Right atrium auricular region (tissue), 2 donors: ENCODE measurements at places on chromosomes 1 and 21. TPM values are rescaled to one million over a fixed set of nuclear protein-coding genes. Genes with fewer than 3 reads are reported as not detected.

S100A7 gene
- not detected for total RNA-seq

DNA sequence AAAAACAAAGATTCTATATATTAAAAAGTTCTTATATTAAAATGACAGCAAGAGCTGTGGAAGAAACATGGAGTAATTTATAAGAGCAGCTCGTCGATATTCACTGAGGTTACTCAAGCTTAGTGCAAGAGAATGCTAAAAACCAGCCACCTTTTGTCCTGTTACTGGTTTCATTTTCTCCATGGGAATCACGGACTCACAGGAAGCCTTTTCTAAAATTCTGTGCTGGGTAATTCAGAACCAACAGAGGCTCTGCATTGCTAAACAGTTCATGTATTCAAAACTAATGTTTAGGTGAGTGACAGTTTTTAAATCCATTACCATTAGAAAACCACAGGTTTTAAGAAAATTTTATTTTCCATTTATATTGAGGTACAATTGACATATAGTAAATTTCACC, 147.8 kb upstream of the MAP1LC3C start:
- H3K27me3 ChIP-seq, result no peaks in the 10 kb centered on the region
- H3K4me3 ChIP-seq, result no peak overlapping the region
- H3K27ac ChIP-seq, result no peak overlapping the region
- H3K4me1 ChIP-seq, result no peaks in the 10 kb centered on the region

GRCh38 chr1:161728376-161729226, 7.3 kb downstream of the FCRLB start:
- no peaks in the 10 kb centered on the region for H3K27me3 ChIP-seq
- no peaks in the 10 kb centered on the region for H3K4me1 ChIP-seq
- no peak overlapping the region for H3K4me3 ChIP-seq
- no peak overlapping the region for H3K27ac ChIP-seq
- H3K36me3 ChIP-seq, result no peaks in the 10 kb centered on the region

DNA sequence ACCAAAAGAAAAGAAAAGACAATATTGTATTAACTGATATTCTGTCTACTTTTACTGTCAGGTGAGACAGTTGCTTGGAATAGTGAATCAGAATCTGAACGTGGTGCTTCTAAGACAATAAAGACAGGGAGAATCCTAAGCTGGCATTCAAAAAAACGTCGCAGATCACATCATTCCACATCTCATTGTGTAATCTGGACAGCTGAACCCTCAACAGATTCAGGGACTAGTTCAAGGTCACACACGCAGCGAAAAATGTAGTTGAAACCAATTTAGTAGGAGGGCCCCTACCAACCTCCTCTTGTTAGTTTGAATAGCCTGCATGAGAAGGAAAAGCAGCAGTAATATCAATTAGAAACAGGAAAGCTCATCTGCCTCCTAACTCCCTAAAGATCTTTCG, 46.4 kb upstream of the KRTAP19-8 start:
- no peak for DNase-seq
- no peak overlapping the region for H3K27ac ChIP-seq
- no peaks in the 10 kb centered on the region for H3K36me3 ChIP-seq
- no peak overlapping the region for H3K4me3 ChIP-seq
- H3K4me1 ChIP-seq, result no peaks in the 10 kb centered on the region

- no peaks in the 10 kb centered on the region for H3K4me1 ChIP-seq
- H3K4me3 ChIP-seq, result no peak overlapping the region
- no peaks in the 10 kb centered on the region for H3K36me3 ChIP-seq
These were observed 108.1 kb downstream of the MAP3K21 start for GRCh38 chr1:233435622-233436021.

DNA sequence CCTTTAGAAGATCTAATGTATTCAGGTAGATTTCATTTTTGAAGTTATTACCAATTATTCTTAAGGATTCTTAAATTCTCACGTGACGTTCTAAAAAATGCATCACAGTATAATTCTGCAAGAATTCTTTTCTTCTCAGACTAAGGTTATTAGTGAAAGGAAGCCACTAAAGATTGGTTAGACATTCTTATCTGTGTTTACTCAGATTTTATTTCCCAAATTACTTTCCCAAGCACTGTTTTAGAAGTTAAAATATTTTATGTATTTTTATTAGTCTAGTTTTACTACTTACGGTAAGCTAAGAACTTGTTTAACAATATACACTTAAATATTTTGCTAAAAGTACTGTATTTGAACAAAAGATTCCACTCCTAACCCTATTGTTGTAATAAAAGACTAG, 28.4 kb downstream of the AGO3 start:
- H3K4me1 ChIP-seq, result no peaks in the 10 kb centered on the region
- no peak for DNase-seq
- H3K27ac ChIP-seq, result no peak overlapping the region
- H3K36me3 ChIP-seq, result peaks cover 4% of the 10 kb centered on the region
- no peaks in the 10 kb centered on the region for H3K27me3 ChIP-seq
